ENCODE measurements at places on chromosomes 7 and 10.

- DNase-seq, result peak; percentile 44
Observed at GRCh38 chr7:2019711-2020511, 212.8 kb downstream of the MAD1L1 start.

GRCh38 chr10:5449823-5450222 is 37.5 kb downstream of the NET1 start:
- no peak for DNase-seq

- DNase-seq, result no peak
Observed at GRCh38 chr7:40374575-40374974, 239.8 kb downstream of the SUGCT start.

DNA sequence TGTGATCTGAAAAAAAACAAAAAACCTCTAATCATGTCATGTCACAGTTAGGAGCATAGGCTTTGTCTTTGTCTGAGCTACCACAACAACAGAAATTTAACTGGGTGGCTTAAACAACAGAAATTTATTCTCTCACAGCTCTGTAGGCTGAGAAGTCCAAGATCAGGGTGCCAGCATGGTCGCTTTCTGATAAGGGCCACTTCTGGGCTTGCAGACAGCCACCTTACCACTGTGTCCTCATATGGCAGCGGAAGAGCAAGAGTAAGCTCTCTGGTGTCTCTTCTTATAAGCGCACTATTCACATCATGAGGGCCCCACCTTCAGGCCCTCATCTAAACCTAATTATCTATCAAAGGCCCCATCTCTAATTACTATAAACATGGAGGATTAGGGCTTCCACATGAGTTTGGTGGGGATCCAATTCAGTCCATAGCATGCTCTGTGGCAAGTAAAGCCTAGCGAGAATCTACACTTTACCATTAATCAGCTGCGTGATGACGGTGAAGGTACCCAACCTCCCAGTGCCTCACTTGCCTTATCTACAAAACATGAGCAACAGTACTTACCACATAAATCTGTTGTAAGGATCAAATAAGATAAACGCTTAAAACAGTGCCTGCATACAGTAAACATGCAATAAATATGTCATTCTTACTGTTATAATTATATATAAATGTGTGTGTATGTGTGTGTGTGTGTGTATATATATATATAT is 17.3 kb downstream of the ZNF438 start:
- no peak for DNase-seq

- DNase-seq, result no peak
Observed at GRCh38 chr7:87687653-87688254, 59.6 kb downstream of the RUNDC3B start.

DNA sequence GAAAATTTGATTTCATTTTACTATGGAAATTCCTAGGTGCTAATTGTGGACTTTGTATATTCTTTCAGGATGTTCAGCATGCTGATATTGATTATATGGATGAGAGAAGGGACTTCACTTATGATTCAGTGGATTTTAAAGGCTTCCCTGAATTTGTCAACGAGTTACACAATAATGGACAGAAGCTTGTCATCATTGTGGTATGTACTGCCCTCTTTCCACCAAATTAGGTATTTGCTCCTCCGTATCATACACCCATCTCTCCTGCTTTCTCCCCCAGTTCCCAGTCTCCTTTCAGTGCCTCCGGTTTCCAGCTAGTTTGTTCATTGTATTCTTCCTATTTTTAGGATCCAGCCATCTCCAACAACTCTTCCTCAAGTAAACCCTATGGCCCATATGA is 34.6 kb downstream of the MGAM start:
- no peak for DNase-seq

DNA sequence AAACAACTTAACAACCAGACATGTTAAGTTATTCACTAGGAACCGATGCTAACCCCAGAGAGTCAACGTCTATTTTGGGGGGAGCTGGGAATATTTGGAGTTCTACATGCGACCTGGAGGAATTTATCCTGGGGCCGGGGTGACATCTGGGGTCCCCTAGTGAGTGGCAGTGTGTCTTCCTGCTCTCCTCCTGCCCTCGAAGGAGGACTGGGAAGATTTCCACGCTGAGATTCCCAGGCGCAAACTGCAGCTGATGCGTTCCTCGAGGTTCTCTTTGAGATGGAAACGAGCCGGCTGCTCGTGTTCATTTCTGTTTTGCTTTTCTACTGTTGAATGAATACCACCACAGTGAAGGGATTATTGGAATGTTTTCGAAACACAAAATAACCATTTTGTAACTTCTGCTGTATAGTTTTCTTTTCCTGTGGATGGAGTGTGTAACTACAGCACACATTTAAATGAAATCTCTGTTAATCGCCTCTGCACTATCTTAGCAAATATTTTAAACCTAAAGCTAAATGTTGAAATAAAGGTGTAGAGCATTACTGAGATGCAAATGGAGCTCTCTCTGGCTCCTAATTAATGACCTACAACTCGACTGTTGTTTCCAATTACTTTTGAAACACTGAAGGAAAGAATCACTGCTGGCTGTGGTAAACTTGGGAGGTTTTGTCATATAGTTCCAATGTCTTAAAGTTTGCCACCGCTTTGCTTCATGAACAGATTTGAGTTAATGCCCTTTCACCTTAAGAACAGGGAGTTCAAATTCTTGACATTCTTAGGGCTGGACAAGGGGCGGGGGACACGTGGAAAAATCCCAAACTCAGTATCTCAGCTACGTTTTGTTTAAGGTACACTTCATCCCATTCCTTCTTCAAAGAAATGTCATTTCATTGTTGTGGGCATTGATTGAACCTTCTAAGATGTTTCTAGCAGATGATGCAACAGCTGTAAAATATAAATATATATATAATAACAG is 21.1 kb downstream of the GATA3 start:
- no peak for DNase-seq

DNA sequence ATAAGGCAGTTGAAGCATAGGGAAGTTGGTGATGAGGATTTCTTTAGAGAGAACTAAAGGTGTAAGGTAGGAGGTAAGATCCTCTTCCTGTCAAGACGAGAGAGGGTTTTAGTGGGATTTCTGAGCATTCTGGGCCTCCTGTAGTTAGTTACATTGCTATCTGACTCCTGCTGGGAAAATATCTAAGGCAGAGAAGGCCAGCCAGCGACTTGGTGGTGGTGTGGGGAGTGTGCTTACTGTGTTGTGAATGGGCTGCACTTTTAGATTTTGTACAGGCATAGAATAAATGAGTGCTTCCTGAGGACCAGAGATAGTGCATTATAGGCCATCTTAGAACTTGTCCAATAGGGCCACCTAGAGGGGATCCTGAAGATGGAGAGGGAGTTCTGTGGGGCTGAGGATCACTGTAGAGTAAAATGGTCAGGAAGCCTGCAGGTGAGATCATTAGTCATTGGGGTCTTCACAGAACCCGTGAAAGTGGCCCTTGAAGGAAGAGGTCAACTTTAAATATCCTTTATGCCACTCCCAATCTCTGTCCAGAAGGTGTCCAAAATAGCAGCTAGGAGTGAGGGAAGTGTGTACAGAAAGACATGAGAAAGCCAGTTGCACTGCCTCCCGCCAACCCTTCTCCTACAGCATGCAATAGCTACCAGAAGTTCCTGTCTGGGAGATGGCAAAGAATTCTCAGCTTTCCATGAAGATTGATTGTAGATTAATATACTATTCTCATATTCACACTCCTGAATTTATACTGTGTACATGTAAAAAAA is 266.6 kb downstream of the POLR1F start:
- no peak for DNase-seq

DNA sequence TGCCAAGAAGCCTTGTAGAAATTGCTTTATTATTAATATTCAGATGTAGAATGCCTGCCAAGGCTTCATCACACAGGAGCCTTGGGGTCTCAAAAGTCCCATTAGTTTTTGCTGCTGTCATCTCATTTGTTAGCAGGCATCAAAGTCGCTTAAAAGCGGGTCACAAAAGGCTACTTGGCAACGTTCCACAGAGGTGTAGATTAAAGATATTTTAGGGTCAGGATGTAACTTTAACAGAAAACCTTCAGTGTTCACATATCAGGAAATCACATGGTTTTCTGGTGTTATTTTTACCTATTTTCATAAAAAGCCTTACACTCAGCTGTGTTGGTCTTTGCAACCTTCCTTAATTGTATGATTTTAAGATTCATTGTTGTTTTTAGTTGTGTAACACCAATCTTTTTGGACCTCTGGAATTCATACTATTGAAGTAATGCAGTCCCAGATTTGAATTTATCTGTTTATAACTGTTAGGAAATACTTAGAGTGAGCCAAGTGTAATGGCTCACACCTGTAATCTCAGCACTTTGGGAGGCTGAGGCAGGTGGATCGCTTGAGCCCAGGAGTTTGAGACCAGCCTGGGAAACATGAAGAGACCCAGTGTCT is 65.3 kb downstream of the TET1 start:
- no peak for DNase-seq

GRCh38 chr7:149886018-149886415 is 12.2 kb downstream of the ATP6V0E2 start:
- DNase-seq, result no peak

DNA sequence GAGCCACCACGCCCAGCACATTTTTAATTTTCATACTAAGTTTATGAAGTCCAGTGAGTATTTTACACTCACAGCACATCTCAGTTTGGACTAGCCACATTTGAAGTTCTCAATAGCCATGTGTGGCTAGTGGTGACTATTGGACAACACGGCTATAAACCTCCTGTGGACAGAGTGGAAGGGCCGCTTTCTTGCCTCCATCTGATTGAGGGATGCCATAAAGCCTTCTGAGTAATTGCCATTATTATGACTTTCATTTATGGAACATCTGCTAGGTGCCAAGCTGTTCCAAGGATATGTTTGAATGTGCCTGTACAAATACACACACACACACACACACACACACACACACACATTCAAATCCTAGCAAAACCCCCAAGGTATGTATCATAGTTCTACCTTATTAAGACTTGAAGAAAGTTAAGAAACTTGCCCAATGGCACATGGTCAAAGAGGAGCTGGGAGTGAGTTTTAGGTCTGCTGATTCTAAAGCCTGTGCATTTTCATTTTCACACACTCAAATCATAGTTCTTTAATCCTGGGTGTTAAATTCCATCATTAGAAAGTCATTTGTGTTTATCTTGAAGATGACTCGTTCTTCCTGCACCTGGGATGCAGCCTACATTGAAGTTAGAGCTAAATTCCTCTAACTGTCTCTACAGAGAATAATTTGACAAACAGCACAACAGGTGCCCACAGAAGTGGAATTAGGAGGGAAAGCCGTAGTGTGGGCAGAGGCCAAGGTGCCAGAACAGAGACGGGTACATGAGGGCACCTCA is 143.3 kb downstream of the PKD1L1 start:
- no peak for DNase-seq

DNA sequence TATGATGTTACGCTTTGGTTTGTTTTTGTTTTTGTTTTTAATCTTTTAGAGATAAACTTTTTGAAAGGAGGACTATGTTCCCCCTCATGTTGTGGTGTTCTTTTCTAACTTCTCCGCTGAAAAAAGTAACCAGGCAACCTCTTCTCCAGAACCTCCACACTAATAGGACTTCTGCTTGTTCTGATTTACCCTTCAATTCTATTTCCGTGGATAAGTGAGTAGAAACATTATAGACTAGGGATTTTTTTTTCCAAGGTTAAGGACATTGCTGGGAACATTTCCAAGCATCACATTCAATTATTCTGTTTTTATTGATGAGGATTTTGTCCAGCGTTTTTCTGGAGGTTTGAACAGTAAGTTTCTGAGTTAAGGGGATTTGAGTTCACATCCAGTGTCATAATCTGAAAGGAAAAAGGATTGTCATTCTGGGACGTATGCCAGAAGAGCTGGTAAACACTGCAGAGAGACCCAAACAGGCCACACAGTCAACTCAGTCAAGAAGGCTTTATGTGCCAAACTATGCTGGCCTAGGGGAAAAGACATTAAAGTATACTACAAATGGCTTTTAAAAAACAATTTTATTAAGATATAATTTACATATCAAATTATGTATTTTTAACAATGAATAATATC is 28.3 kb upstream of the RALA start:
- no peak for DNase-seq

DNA sequence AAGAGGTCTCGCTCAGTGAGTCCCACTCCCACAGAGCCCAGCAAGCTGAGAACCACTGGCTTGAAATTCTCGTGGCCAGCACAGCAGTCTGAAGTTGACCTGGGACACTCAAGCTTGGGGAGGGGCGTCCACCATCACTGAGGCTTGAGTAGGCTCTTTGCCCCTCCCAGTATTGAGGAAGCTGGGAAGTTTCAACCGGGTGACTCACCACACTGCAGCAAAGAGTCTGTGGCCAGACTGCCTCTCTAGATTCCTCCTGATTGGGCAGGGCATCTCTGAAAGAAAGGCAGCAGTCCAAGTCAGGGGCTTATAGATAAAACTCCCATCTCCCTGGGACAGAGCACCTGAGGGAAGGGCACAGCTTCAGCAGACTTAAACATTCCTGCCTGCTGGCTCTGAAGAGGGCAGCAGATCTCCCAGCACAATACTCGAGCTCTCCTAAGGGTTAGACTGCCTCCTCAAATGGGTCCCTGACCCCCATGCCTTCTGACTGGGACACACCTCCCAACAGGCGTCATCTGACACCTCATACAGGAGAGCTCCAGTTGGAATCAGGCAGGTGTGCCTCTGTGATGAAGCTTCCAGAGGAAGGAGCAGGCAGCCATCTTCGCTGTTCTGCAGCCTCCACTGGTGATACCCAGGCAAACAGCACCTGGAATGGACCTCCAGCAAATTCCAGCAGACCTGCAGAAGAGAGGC is 970.9 kb upstream of the LRRN3 start:
- no peak for DNase-seq

GRCh38 chr10:90859321-90859751 is 1.5 kb upstream of the HTR7 start:
- DNase-seq, result no peak

- DNase-seq, result no peak
Observed at GRCh38 chr10:79148452-79149344, 79.9 kb downstream of the ZMIZ1 start.

DNA sequence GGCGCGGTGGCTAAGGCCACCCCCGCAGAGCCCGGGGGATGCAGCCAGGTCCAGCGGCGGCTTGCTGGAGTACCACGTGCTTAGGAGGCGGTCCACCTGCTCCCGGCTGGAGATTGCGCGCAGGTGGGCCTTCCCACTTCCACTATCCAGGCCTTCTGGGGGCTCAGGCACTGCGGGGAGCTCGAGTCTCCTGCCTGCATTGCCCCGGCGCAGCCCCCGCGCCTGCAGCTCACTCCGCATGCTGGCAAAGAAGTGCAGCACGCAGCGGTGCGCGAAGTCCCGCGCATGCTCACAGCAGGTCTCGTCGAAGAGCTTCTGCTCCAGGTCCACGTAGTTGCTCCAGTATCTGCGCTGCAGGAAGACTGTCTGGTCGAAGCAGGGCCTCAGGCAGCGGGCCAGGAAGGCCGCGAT is 5.8 kb downstream of the CALHM3 start:
- DNase-seq, result no peak
